ENCODE measurements at places on chromosomes 3 and 15.

GRCh38 chr3:3134750-3135448 is 8.2 kb downstream of the TRNT1 start:
- DNase-seq = no peak

DNA sequence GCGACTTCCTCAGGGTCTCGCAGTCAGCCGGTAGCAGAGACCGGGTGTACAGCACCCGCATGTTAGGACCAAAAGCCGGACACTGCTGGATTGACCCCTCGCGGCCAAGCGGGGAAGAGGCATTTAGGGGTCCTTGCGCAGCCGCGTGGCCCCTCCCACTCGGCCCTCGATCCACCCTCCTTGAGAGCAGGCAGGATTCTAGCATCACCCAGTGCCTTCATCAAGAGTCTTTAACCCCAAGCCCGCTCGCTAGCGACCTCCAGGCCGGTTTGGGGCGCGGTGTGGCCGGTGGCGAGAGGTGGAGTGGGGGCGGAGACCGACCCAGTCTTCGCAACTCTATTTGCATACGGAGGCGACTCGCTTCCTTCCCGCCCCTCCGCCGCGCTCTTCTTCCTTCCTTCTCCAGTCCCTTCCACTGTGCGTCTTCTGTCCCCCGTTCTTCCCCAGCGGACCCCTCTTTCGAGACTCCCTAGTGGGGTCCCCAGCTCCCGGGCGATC is at the start of gene ST6GAL1:
Gene ST6GAL1, plus strand, starts transcription at position 384 of the 498 bp plus-strand sequence. CDS start 112,178 bp downstream, outside the sequence.
- DNase-seq = peak; percentile 30

DNA sequence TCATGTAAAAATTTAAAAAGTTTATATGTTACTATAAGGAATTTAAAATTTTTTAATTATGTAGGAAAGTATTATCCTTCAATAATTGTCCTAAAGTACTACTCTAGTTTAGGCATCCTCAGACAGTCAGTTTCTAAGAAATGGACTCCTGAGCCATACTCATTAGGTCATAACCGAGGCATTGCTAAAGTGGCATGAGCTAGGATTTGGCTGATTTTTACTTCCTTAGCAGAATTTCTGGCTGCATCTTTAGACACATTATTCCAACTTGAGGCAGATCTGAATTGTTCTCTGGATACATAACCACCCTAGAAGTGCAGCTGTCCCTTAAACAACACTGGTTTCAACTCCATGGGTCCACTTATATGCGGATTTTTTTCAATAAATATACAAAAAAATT is 38.3 kb downstream of the IFT57 start:
- no peak for DNase-seq

DNA sequence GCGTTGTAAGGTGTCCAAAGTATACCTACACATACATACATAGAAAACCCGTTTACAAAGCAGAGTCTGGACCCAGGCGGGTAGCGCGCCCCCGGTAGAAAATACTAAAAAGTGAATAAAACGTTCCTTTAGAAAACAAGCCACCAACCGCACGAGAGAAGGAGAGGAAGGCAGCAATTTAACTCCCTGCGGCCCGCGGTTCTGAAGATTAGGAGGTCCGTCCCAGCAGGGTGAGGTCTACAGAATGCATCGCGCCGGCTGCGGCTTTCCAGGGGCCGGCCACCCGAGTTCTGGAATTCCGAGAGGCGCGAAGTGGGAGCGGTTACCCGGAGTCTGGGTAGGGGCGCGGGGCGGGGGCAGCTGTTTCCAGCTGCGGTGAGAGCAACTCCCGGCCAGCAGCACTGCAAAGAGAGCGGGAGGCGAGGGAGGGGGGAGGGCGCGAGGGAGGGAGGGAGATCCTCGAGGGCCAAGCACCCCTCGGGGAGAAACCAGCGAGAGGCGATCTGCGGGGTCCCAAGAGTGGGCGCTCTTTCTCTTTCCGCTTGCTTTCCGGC is 318.6 kb downstream of the FGF12 start:
- DNase-seq = no peak

GRCh38 chr3:14373753-14374376 is 28.5 kb upstream of the SLC6A6 start:
- no peak for DNase-seq

GRCh38 chr15:77455696-77456321 is 35.1 kb downstream of the HMG20A start:
- DNase-seq = no peak

GRCh38 chr15:27017168-27017809 is 46.3 kb downstream of the GABRG3 start:
- DNase-seq = no peak

DNA sequence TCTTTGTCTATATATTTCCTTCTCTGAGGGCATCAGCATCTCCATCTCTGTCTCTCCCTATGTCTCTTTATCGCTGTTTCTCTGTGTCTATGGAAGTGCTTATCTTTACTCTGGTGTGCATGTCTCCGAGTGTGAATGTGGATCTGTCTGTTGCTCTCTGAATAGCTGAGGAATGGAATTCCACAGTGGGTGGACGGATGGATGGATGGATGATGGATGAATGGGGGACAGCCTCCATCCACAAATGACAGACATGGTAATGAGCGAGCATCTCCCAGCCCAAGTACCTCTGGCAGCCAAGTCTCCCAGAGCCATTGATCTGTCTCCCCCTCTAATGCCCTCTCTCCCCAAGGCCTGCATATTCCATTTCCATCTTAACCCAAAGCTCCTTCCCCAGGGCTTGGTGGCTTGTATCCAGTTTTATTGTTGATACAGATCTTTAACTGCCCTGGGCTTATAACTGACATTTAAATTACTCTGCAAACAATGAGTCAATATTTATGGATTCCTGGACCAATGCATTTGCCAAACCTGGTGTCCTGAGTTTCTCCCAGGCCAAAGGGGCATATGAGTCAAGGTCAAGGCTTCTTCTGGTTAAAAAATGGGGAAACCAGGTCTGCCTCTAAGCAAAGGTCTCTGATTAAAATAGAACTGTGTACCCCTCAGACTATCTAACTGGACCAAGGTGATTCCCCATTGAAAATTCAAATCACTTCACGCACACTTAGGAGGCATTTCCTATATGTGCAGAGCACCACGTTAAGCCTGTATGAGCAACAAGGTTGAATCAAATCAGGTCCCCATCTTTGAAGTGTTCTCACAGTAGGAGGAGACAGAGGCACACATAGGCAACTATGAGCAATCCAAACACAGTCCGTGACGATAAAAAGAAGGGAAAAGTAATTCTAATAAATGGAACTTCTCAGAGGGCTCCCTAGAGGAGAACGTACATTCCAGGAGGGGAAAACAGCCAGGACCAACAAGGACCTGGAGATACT is 109.9 kb downstream of the TLE3 start:
- DNase-seq = no peak

DNA sequence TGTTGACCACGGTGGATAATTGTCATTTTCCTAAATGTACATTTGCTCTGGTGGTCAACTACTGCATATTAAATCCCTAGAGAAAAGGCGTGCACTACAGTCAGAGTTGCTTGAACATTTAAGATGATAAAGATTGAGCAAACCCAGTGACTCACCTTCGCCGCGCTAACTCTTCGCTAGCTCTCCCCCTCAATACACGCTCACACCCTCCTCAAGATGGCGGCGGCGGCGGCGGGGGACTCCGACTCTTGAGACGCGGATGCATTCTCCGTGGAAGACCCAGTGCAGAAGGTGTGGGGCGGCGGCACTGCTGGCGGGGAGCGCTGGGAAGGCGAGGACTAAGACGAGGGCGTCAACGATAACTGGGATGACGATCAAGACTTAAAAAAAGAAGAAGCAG is 79.8 kb upstream of the PFN2 start:
- no peak for DNase-seq

GRCh38 chr3:187013159-187013716 is 82.9 kb downstream of the ST6GAL1 start:
- no peak for DNase-seq

DNA sequence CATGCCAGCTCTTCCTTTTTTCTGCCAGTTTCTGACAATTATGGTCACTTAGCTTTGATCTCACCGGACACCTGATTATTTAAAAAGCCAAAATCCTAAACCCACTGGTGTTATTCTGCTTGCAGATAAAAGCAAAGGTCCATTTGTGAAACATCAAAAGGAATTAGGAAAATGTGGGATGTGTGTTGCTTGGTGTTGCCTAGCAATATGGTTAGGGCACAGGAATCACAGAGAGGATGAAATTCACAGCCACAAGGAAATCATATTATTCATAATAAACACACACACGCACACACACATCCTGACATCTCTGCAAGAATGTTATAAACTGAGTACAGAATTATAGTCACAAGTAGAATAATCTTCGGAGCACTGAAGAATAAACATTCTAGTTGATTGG is 89.3 kb upstream of the BHLHE40 start:
- no peak for DNase-seq

- no peak for DNase-seq
These were observed 72.2 kb downstream of the KLF13 start for GRCh38 chr15:31398677-31399301.

GRCh38 chr3:45993421-45994027 is 2.1 kb downstream of the FYCO1 start:
- peak; percentile 40 for DNase-seq

All from stimulated activated CD8-positive, alpha-beta memory T cell treated with anti-CD3 and anti-CD28 coated beads, Interleukin-4, amount 100 ng/mL, for 4 hours (primary cell).